Body of pancreas (tissue), 4 donors: ENCODE measurements at places on chromosomes 11 and 22. TPM values are rescaled to one million over a fixed set of nuclear protein-coding genes. Genes with fewer than 3 reads are reported as not detected.

GRCh38 chr22:45768490-45768889, 96.9 kb downstream of the ATXN10 start:
- no peak for DNase-seq

CCDC73 gene
- not detected for total RNA-seq

CPT1B gene
- total RNA-seq = 34.9 TPM

- no peak for DNase-seq
Observed at GRCh38 chr11:69696749-69697468, 6.9 kb downstream of the FGF19 start.

DNA sequence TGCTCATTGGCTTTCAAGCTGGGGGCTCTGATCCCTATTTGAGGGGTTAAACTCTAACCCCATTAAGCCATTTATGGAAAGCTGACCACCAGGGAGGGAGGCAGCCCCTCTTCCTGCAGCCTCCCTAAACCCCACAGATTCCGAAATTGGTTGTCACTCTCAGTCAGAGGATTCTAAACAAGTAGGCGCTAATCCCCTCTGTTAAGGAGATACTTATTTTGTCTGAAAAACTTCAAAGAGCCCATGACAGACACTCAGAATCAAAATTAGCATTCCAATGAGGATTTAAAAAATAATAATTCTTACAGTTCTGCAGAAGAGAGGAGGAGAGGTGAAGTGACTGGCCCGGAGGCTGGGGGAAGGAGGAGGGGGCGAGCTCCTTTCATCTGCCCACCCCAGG, 69.7 kb upstream of the LMO1 start:
- DNase-seq = no peak

DNA sequence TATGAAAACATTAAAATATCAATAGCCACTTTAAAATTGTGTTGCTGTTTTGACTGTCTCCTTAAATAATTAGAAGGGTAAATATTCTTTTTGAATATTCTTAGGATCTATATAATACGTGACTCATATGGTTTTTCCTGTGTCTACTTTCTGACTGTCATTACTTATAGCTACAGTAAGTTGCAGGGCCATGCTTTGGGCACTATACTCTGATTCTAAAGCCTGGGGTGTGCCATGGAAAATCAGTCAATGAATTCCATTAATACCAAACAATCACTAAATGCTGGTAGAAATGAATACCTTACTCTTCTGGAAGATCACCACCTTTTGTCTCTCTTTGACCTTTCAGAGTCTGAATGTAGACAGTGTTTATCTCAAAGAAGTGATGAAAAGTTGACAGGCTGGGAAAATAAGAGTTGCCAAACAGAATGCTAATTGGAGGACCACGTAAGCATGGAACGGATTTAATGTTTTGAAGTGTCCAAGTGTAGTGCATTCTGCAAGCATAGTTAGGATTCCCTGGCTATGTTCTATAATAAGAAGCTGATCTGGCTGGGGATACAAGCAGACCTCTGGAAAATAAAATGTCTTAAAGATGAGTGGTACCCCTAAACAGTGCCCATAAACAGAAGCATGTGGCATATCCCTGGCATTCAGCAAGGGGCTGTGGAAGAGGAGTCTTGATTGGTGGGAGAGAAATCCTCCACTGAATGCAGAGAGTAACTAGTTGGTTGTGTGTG, 16.8 kb downstream of the LUZP2 start:
- no peak for DNase-seq

GAB4 gene
- total RNA-seq = not detected

GRCh38 chr11:5071799-5072198, 2.4 kb downstream of the OR52E1 start:
- no peak for DNase-seq

DGAT2 gene
- 38.6 TPM for total RNA-seq

MRGPRX3 gene
- total RNA-seq = not detected

SLC17A6 gene
- total RNA-seq = not detected

- DNase-seq = no peak
Observed at GRCh38 chr22:23405366-23405851, 174.7 kb downstream of the IGLL1 start.

SLC22A25 gene
- not detected for total RNA-seq

AMOTL1 gene
- 21.5 TPM for total RNA-seq

- DNase-seq = no peak
Observed at GRCh38 chr22:39718921-39719475, 148.4 kb downstream of the CACNA1I start.

OR8K5 gene
- not detected for total RNA-seq

GRCh38 chr11:67648796-67649613, 1.5 kb downstream of the ACY3 start:
- no peak for DNase-seq

DMC1 gene
- 0.78 TPM for total RNA-seq

DNA sequence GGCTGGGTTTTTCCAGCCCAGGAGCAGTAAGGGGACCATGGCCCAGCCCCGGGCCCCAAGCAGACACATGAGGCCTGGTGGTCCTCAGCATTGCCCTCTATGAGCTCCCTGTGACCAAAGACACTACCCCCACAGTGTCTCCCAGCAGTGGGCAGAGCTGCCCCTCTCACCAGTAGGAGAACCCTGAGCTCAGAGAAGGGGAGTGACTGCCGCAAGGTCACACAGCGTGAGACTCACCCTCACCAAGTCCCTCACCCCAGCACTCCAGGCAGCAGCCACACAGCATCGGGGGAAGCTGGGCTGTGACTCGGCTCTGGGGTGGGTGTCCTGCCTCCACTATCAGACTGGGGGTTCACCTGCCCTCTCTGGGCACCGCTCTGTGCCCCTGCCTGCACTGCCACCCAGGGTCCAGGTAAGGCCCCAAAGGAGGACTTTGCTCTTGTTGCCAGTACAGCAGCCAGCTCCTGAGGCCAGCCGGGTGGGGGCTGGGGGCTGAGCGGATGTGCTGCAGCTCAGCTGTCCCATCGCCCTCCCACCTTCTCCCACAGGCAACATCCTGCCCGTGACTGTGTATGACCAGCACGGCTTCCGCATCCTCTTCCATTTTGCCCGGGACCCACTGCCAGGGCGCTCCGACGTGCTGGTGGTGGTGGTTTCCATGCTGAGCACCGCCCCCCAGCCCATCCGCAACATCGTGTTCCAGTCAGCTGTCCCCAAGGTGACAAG, 7.9 kb upstream of the SH3BP1 start:
- DNase-seq = no peak

- DNase-seq = no peak
Observed at GRCh38 chr22:39808081-39808480, 85.5 kb downstream of the ENTHD1 start.

TTLL12 gene
- 25.1 TPM for total RNA-seq

DNA sequence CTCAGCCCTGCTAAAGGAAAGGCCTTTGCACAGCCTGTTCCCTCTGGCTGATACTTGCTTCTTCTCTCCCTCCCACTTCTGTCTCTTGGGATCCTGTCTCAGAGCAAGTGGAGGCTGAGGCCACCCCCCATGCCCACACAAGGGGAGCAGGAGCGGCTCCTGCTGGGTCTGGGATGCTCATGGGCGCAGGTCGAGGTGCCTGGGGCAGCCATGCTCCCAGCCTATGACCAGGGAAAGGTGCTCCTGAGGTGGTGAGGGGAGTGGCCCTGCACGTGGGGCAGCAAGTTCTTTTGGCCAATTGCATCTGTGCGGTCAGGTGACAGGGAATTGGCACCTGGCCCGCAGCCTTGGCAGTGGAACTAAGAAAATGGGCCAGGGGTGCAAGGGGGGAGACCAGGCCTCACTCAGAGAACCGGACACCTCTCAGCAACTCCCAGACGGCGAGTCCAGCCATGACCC, 1.5 kb downstream of the MAPK11 start:
- peak; percentile 84 for DNase-seq

GRCh38 chr22:36734171-36735058, 30.9 kb upstream of the CACNG2 start:
- peak; percentile 88 for DNase-seq

- DNase-seq = no peak
Observed at GRCh38 chr11:110505528-110506284, 76.0 kb downstream of the FDX1 start.

GRCh38 chr11:45285930-45286632, at the start of gene SYT13:
Gene SYT13 (minus strand): TSS chr11:45286341. CDS start chr11:45286207, 134 bp downstream.
- peak; percentile 73 for DNase-seq

GRCh38 chr11:13487661-13488030, 8.2 kb downstream of the PTH start:
- DNase-seq = peak; percentile 38

DNA sequence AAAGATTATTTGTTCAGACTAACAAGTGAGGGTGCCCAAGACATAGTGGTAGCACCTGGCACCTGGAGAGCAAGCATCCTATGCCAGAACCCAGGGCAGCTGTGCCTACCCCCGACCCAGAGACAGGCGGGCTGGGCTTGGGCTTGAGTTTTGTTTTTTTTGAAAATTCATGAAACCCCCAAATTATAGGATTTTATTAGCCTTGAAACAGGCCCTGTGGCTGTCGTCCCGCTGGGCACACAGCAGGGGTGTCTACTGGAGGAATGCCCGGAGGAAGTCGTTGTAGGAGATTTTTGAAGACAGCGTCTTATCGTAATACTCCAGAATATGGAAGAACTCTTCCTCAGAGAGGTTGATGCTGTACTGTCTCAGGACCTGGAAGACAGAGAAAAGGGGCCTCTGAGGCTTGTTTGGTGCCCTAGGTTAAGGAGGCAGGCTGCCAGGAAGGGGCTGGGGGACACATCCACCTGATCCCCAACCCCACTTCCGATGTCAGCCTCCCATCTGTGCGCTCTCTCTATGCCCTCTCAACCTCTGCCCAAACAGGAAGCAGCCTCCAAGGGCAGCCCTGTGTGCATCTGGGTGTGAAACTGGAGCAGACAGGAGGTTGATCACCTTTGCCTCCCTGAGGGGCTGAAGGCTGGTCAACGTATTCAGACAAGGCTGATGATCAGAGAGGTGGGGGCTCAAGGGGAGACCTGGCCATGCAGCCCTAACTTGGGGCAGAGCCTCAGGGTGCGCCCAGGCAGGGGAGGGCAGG, 117.0 kb downstream of the MPPED1 start:
- no peak for DNase-seq

GRCh38 chr11:47061429-47062178, 115.1 kb downstream of the ARFGAP2 start:
- DNase-seq = no peak

- no peak for DNase-seq
Observed at GRCh38 chr11:77454867-77455655, 18.8 kb downstream of the PAK1 start.

GRCh38 chr22:30968015-30968923, at the start of gene MORC2:
Gene MORC2 (minus strand): TSS chr22:30968774. CDS start chr22:30967889, 885 bp downstream.
- DNase-seq = peak; percentile 63

- no peak for DNase-seq
Observed at GRCh38 chr11:86553265-86553664, 119.2 kb downstream of the ME3 start.

DNA sequence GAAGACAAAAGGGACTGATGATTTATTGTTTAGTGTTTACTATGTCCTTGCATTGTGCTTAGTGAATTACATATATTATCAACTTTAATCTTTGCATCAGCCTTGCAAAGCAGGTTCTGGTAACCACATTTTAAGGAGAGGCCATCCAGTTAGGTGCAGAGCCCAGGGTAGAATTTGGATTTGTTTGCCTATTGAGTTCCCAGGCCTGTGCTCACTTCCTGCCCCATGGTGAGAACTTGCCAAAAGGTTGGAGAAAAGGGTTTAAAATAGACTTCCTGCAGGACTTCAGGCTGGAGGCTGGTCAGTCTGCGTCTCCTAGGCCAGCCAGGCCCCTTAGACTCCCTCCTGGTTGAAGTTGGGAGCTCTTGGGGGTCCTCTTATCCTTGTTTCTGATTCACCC, 72.1 kb downstream of the ATXN10 start:
- DNase-seq = no peak

DNA sequence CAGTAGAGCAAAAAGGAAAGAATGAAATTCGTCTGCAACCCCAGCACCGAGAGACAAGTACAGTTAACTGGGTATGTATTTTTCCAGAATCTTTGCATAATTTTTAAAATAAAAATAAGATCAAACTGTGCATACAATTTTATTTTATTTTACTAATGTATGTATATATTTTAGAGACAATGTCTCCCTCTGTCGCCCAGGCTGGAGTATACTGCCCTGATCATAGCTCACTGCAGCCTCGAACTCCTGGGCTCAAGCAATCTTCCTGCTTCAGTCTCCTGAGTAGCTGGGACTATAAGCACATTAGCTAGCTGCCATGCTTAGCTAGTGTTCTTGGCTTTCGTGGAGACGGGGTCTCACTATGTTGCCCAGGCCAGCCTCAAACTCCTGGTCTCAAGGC, 18.8 kb upstream of the DRD2 start:
- no peak for DNase-seq

MS4A15 gene
- total RNA-seq = not detected

DNA sequence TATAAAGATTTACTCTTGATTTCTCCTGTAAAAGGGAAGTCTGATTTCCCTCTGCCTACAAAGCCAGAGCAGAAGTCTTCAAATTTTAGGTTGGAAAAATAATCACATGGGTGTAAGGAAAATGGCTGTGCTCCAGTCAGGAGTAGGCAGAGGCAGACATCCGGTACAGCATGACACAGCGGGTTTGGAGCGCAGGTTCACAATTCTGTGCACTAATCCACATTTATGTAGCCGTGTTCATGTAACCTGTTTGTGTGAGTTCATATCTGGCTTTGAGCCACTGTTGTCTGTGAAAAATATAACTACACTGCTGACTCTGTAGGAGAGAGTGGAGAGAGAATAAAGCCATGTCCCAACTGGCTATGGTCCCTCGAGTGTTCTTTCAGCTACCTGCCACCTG, 248.0 kb downstream of the CASP12 start:
- no peak for DNase-seq

DNA sequence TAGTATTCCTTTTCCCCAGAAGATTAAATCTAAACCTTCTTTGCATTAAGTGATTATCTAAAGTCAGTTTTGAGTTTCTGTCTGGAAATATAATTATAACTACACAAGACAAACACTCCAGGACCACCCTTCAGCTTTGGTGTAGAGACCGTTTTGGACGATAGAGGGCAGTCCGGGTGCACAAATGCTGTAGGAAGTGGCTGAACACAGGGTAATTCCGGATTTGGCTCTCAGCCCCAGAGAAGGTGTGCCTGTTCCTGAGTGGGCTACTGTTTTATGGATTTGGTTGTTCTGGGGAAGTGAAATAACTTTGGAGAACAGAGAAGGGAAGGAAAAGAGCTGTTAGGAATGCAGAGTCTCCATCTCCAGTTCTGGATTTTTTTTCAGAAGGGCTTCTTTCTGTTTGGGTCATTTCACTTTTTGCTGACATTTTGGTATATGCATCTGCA, 14.8 kb downstream of the EXT2 start:
- peak; percentile 54 for DNase-seq

GRCh38 chr11:7577291-7578190, 63.7 kb downstream of the PPFIBP2 start:
- no peak for DNase-seq

CARD18 gene
- not detected for total RNA-seq

DNA sequence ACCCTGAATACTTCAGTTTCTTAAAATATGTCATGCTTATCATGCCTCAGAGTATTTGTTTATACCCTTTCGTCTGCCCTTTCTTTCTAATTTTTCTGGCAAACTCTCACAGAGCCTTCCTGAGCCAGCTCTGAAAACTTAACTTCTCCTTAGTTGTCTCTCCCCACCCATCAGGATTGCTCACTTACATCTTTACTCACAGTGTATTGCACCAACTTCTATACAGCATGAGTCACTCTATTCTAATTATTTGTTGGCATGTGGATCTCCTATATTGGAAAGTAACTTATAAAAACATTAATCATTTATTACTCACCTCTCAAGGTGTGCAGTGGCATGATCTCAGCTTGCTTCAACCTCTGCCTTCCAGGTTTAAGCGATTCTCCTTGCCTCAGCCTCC, 114.9 kb downstream of the FANCF start:
- no peak for DNase-seq
